Muscle of arm (tissue), 14 donors: ENCODE measurements at places on chromosomes 11 and 22. TPM values are rescaled to one million over a fixed set of nuclear protein-coding genes. Genes with fewer than 3 reads are reported as not detected.
A peak's percentile ranks its signal among the peaks of the same experiment; 100 is the strongest.

DNA sequence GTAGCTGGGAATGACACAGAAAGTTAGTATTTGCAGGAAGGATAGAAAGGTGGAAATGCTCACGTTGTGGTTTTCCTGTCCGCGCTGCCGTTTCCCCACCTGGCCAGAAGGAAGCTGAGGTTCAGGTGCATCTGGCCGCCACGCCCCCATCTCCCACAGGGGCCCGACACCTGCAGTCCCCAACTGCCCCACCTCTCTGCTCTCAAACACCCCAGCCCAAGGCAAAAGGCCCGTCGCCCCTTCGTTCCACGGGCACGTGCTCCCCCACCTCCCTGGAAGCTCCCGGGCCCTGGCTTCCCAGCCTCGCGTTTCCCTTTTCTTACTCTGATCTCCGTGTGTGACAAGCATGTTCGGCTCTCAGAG, 985.1 kb downstream of the BRD1 start:
- DNase-seq, result no peak

DNA sequence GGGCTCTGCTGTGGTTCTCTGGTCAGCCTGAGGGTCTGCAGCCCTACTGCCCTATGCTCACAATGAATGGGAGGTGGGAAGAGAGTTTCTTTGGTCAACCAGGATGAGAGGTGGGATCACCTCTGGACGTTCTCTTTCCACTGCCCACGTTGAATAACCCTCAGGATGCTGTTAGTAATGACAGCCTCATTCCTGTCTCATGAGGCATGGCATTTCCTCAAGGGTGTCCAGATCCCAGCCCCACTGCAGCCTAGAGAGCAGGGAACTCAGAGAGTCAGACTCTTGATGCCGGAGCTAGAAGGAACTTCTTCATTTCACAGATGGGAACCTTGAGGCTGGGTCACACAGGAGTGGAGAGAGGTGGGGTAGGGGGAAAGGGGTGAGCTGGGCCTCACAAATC, 196.0 kb downstream of the CEP164 start:
- no peak for DNase-seq

The POLDIP3 gene
- 61.5 TPM for polyA plus RNA-seq

DNA sequence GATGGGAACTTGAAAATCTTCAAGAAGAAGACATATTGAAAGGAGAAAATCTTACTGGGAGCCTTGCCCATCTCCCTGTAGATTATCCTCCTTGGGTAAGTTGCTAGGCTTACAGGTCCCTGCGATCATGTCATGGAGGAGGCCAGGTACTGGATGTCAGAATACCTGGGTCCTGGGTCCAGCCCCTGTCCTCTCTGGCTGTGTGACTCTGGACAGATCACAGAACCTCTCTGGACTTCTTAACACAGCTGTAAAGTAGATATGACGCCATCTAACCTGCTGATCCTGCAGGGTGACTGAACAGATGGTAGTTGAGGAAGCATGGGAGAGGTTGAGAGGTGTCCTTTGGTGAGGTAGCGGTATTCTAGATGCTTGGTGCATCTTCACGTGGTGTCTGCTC, 4.1 kb downstream of the TSKU start:
- no peak for DNase-seq

- no peak for DNase-seq
These were observed 53.2 kb downstream of the MN1 start for GRCh38 chr22:27748349-27748748.

DNA sequence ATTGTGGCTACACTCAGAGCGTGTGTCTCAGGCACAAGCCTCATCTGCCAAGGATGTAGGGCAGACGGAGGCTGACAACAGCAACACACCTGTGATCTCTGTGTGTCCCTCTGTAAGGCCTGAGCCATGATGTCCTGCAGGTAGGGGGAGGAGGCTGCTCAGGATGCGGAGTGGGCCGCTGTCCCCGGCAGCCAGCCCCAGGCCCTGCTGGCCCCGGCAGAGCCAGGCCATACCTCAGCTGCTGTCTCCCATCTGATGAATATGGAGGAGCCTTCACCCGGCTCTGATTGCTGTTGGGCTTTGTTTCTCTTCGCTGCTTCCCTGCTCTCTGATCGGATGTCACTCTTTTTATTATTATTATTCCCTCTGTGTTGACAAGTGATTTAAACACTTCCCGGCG, 83.6 kb upstream of the NCAM1 start:
- DNase-seq, result no peak

DNA sequence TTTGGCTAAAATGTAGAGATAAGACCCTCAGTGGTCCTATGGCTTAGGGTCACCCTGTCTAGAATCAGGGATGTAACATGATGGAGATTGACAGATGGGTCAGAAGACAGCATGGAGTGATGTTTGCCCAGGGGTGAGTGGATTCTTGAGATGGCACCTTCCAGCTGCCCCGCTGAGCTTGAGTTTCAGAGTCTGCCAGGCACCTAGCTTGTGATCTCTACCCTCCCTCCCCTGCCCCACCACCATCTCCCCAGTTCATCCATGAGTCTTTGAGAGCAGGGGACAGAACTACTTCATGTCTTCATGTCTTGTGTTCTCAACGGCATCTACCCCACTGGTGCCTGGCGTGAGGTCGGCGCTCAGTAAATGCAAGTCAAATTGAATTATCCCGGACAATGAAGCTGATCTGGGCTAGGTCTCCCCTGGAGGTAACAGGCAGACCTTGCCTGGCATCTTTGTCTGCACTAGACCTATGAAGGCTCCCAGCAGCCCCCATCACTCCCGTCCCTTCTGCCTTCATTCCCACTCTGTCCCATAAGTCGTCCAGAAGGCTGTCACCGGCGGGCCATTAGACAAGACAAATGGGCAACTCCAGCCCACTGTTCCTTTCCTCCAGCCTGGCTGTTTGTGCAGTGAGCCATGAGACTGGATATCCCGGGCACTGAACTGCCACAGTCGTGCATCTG, 239.2 kb upstream of the TBCEL start:
- DNase-seq, result no peak

The THAP12 gene
- 54.9 TPM for polyA plus RNA-seq

The NUCB2 gene
- polyA plus RNA-seq, result 94.3 TPM

- DNase-seq, result no peak
These were observed 50.3 kb upstream of the EHF start for GRCh38 chr11:34570584-34570983.

The STX5 gene
- polyA plus RNA-seq, result 50.9 TPM

GRCh38 chr11:116329354-116330090, 443.3 kb downstream of the BUD13 start:
- no peak for DNase-seq

GRCh38 chr11:130077671-130078070, 8.0 kb downstream of the APLP2 start:
- DNase-seq, result no peak

- no peak for DNase-seq
These were observed 16.0 kb upstream of the PRG2 start for GRCh38 chr11:57406337-57406904.

DNA sequence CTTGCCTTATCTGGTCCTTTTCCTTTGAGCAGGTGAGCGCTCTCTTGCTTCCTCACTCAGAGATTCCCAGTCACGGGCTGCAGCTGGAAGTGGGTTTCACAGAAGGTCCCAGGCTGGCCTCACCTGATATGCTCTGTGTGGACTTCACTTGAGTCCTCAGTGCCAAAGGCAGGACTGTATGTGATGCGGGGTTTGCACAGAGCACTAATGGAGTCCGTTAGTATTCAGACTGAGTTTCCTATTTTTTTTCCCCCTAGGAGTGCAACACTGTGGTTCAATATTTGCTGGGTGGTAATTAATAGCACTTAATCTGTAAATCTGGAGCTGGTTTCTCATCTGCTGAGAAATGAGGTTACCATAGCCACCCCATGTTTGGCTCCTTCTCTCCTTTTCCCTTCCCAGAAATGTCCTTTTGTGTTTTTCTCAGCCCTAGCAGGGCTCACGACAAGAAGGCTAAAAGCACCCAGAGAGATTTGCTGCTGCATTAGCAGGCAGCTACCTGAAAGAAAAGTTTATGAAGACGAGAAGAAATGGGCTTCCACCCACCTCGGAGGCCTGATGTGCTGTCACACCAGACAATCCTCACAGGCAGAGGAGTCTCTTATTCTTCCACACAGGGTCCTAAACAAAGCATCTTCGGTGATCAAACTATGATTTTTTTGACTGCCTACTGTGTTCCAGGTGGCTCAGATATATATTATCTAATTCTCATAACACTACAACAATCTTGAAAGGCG, 262.1 kb downstream of the KIRREL3 start:
- DNase-seq, result no peak

DNA sequence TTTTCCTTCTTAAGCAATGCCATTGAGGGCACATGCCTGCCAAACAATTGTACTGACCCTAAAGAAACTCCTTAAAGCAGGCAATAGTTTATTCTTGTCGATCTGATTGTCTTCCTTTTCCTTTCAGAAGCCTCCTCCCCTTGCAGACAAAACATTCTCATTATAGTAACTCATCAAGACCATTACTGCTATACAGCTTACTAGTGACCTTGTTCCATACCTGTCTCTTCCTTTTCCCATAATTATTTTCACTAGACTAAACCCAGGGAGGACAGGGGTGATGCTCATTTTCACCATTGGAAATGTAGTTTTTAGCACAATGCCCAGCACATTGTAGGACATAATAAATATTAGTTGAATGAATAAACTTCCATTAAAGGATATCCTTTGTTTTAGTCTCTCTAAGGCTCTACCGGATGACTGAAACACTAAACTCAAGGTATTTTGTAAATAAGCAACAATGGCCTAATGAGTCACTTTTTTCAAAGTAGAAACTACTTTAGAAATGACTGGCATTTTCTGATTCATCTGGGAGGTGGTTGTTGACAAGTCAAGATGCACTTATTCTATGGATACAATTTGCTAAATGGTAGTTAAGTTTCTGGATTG, 9.3 kb upstream of the MSANTD4 start:
- DNase-seq, result no peak

GRCh38 chr11:36456156-36456555, 53.9 kb downstream of the TRAF6 start:
- no peak for DNase-seq

DNA sequence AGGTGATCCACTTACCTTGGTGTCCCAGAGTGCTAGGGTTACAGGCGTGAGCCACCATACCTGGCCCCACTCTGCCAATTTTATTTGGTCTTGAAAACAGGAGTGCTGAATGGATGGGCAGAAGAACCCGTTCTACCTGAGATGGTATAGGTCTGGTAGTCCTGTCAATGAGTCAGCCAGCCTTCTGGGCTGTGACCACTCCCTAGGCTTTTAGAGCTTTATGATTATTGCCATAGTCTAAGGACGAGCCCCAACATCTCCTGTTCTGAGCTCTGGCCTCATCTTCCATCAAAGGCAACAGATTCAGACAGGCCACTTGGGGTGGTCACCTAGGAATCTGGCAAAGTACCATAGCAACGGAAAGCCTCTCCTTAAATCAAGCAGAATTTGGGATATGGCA, 11.5 kb downstream of the ZDHHC5 start:
- DNase-seq, result no peak

The DNAJB7 gene
- polyA plus RNA-seq, result 0.78 TPM

The CHEK1 gene
- polyA plus RNA-seq, result 8.4 TPM

DNA sequence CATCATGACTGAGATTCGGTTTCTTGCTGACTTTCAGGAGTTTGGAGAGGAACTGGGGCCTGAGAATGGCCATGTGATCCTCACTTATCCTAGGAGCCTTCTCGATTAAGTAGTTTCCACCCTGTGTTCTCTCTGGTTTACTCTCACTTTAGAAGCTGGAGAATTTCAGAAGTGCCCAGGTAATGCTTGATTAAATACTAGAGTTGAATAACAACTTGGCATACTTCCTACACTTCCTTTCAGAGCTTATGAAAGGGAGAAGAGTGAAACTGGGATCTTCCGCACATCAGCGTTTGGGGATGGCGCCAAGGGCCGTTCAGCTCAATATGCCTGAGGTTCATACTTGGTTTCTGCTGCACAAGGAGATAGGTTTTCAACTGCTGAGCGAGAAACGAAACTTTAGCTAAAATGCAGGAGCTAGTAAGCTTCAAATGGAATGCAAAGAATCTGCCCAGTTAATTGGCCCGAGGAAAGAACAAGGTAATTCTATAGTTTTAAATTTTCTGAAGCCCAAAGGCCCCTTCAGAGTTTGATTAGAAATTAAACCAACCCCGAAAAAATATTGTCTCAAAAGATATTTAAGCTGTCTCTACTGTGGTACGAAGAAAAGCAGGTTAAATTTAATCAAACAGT, 823 bp upstream of the MUC15 start:
- DNase-seq, result no peak

The OR8G5 gene
- not detected for polyA plus RNA-seq

The OR51I1 gene
- polyA plus RNA-seq, result not detected

DNA sequence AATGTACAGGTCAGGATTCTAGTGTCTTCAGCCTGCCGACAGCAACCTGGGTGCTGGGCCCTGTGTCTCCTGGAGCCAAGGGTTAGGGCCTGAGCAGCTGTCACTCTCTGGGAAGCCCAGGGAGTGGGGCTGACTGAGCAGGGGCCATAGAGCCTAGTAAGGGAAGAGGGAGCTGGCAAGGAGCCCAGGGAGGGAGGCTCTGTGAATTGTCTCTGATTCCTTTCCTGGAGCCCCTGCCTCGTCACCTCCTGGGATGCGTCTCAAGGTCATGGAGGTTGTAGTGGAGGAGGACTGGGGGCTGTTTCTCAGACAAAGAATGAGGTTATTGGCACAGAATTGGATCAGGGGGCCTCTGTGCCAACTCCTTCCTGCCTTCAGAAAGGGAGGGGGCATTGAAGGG, 11.8 kb downstream of the SOX10 start:
- peak; percentile 27 for DNase-seq

The ZNF70 gene
- polyA plus RNA-seq, result 5.1 TPM

The SLC6A5 gene
- not detected for polyA plus RNA-seq

The ST14 gene
- polyA plus RNA-seq, result 0.21 TPM

- DNase-seq, result no peak
These were observed 858.7 kb upstream of the RAG2 start for GRCh38 chr11:37456746-37457145.

The C11orf71 gene
- not detected for polyA plus RNA-seq

GRCh38 chr11:26188554-26188953, 143.4 kb upstream of the ANO3 start:
- DNase-seq, result no peak

DNA sequence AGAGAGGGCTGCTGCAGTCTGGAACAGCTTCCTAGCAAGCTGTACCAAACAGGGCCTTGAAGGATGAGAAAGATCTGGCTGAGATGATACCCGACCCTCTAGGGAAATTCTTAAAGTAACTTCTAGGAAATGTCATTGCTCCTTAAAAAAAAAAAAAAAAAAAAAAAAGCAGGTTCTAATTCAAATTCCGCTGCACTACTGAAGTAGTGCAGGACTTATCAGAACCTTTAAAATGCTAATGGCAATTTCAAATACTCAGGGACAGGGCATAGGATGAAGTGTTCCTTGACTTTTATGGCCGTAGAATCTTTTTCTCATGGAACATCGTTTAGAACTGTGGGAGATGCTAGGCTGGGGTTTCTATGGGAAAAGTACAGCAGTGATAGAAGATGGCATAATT, 13.1 kb downstream of the MIAT start:
- DNase-seq, result no peak

- no peak for DNase-seq
These were observed 136.5 kb downstream of the TRIM29 start for GRCh38 chr11:120001178-120002090.

DNA sequence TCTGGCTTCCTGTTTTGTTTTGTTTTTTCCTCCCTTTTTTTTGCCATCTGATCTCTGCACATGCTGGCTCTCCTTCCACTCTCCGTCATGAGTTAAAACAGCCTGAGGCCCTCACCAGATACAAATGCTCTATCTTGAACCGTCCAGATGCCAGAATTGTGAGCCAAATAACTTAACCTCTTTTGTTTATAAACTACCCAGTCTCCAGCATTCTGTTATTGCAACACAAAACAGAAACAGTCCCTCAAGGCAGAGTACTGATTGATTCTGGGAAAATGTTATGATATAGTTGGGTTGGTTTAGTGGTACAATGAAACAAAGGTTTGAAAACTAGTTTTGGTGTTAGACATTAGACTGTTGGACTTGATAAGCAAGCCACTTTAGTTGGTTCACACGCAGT, 1390.0 kb upstream of the RAG2 start:
- DNase-seq, result peak; percentile 31

GRCh38 chr11:125162743-125163142, 1.8 kb upstream of the PKNOX2 start:
- no peak for DNase-seq
